H54 (cell line): ENCODE measurements at places on chromosomes 7 and 10.

- no peak for DNase-seq
These were observed 4.4 kb upstream of the MALSU1 start for GRCh38 chr7:23294549-23295400.

DNA sequence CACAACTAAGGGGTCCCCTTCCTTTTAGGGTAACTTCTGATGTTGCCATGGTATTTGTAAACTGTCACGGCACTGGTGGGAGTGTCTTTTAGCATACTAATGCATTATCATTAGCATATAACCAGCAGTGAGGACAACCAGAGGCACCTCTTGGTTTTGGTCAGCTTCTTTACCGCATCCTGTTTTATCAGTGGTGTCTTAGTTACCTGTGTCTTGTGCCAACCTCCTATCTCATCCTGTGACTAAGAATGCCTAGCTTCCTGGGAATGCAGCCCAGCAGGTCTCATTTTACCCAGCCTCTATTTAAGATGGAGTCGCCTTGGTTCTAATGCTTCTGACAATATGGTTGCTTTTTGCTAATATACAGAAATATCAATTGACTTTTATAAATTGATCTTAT lies 54.9 kb downstream of the AHCYL2 start:
- DNase-seq, result no peak

GRCh38 chr7:38273286-38273995 lies at the start of gene TARP:
TARP (minus strand) TSS chr7:38273636.
- DNase-seq, result no peak

DNA sequence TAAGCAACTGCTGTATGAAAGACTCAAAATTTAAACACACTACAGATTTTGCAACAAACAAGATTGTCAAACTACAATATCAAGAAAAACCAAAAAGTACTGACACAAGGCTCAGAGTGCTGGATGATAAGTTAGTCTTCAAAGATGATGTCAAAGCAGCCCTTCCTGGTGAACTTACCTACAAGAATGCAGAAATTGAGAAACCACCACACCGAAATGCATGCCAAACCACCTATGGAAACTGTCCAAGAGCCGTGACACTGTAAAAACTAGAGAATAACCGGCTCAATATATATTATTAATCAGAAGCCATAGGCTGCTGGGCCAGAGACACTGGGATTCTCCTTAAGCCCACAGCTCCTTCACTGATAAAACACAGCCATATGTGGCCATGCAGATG lies 25.3 kb downstream of the DENND11 start:
- no peak for DNase-seq

DNA sequence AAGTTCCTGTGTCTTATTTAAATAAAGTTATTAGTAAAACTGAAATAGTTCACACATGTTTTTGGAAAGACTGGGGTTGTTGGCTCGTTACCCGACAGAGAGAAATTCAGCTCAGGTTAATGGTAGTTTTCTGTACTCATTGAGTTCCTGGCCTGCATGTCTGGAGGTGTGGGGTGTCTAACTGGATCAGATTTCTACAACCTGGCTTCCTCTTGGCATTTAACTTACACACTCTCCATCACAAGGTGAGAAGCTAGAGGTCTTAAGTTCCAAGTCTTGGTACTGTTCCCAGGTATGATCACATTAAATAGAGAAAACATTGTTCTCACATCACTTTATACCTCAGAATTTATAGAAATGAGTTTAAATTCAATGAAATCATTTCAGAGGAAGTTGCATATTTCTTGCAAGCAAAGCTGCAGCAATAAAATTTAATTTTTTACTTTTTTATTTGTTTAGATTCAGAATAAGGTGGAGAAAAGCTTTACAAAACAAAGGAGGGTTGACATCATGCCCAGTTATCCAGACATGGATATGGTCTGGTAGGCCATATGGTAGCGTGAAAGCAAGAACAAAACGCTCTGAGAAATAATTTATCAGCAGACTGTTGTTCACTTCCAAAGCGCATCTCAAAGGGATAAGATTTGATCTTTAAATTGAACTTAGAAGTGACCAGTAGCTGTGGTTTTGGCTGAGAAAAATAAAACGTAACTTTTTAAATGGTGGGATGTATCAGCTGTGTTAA lies 120.6 kb downstream of the GLCCI1 start:
- no peak for DNase-seq

GRCh38 chr10:88442716-88443115 lies 140.4 kb downstream of the RNLS start:
- DNase-seq, result no peak

GRCh38 chr10:95451150-95451549 lies 110.0 kb downstream of the SORBS1 start:
- DNase-seq, result no peak

GRCh38 chr7:56127241-56127975 lies 11.2 kb upstream of the NUPR2 start:
- DNase-seq, result no peak

DNA sequence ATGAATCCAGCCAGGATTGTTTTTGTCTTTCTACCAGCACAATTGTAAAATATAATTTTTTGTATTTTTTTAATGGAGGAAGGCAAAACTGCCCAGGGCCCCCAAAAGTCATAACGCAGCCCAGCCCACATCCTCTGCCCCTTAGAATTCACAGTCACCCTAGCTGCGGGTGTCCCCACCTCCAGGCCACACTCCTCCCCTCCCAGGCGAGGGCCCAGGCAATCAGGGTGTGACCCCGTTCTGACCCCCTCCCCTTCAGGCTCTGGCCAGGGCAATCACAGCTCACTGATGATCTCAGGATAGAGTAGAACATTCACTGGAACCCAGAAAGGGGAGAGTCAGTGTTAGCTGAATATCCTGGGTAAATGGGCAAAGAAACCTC lies 92.0 kb upstream of the MACROH2A2 start:
- DNase-seq, result no peak

- no peak for DNase-seq
These were observed 23.4 kb downstream of the FRA10AC1 start for GRCh38 chr10:93678805-93679587.

DNA sequence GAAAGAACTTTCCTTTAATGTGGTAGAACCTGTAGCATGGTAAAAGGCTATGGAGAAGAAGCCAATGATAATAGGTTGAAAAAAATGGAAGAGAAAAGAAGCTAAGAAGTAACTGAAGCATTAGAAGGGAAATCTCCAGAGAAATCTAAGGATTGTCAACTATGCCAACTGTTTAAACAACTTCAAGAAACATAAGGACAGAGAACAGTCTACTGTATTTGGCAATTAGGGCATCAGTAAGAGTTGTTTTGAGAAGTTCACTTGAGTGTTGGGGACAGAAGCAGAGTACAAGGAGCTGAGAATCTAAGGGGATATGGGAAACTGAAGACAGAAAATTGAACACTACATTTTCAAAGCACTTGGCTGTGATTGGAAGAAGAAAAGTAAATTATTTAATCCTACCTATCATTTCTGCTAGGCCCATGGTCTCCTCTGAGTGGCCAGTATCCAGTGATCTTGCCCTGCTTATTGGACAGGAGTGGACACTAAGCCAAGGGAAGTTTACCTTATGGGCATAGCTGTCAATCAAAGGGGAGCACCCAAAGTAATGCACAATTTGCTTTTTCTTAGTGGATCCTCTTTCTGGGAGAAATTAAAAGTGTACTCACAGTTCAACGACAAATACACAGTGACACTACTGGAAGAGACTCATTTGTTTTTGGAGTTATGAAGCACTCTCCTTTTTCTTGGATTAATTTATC lies 56.4 kb upstream of the CCDC71L start:
- no peak for DNase-seq
